RWPE1 (cell line): ENCODE measurements at places on chromosomes 3 and 15.

GRCh38 chr15:63526401-63526800, 22.0 kb downstream of the USP3 start:
- DNase-seq: no peak

DNA sequence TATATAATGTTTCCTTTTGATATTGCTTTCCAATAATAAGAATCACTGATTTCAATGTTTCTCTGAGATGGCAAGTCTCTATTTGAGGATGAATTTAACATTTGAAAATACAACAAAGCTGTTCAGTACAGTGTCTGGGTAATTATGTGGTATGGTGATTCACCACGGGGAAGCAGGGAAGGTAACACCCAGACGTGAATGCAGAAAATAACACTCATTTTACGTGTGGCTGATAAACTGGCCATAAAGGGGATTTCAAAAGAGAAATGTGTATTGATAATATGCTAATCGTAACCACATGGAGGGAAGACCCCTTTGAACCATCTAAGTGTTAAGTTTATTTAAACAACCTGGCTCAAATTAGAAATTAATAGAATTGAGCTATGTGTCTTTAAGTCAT, 344.6 kb downstream of the GRM7 start:
- no peak for DNase-seq

GRCh38 chr15:65553691-65554090, 23.4 kb downstream of the HACD3 start:
- DNase-seq: no peak

DNA sequence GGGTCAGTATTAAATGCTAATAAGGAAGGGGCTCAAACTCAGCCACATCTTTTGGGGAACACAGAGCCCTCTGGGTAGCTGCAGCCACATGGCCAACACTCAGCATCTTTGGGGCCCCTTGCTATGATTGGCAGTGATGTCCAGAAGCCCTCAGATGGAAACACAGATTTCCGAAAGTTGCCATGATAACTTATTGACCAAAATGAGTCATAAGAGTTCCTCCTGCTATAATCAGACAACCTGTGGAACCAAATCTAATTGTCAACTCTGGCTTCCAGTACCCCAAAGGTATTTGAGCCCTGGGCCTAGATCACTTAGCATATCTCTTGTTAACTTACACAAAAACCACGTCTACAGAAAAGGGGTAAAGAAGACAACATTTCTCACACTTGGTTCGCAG, 392.2 kb downstream of the KCNH8 start:
- no peak for DNase-seq

- DNase-seq: no peak
Observed at GRCh38 chr15:31459400-31459748, 132.7 kb downstream of the KLF13 start.

GRCh38 chr15:78394981-78395616, 42.9 kb upstream of the IREB2 start:
- DNase-seq: no peak

DNA sequence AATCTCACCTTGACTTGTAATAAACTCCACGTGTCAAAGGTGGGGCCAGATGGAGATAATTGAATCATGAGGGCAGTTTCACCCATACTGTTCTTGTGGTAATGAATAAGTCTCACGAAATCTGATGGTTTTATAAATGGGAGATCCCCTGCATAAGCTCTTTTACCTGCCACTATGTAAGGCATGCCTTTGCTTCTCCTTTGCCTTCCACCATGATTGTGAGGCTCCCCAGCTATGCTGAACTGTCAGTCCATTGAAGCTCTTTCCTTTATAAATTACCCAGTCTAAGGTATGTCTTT, 45.5 kb downstream of the SUCNR1 start:
- DNase-seq: no peak

DNA sequence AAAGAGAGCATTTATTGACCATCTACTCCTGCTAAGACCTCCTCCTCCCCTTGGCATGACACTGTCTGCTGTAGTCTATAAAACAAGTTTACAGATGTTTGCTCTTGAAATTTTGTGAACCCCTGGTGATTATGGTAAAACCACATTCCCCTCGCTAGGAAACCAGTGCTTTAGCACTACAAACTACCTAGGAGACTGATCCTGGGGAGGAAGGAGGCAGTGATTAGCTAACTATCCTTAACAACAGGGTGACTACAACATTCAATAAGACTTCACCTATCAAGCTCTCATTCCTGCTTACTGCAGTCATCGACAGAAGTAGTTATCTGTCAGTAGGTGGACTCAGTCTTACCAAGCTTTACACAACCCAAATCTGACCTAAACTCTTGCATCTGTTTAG, 371.3 kb downstream of the TUSC7 start:
- no peak for DNase-seq

DNA sequence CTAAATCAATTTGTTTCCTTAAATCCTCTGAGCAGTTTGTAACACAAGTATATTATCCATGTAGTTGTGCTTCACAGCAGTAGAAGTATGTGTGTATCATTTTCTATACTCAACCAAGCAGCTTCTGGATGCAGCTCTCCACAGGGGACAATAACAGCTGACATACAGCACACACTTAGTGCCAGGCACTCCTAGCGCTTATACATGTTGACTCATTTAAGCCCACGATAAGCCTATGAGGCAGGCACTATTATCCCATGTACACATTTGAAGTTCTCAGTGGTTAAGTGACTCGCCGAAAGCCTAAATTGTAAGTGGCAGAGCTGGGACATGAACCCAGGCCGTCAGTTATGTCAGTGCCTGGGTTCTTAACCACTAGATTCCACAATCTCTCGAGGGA, 20.3 kb upstream of the LPP start:
- DNase-seq: no peak

DNA sequence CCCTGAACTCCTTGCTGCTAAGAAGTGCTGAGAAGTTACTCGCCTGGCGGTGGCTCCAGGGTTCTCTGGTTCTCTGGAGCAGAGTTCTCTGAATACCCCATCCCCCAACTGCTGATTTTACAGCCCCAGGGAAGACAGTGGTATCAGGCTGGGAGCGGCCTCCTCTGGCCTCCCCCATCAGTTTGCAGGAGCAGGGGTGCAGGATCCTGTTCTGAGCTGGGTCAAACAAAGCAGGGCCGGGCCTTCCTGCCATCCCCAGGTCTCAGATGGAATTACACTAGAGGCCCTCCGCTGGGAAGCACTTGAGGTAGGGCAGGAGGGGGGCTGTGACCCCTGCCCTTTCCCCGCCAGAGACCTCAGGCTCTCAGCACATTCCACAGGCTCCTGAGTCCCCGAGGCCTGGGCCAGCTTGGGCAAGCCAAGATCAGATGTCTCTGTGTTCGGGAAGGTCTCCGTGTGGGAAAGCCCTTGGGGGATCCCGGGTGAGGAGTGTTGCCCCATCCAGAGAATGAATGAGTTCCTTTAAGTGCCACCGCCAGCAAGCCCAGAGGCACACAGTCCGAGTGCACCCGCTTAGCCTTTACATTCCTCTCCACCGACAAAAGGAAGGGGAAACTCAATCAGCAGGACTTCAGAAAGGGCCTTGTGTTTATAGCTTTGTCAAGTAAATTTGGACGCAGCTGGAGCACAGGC, 149.9 kb downstream of the LRRK1 start:
- peak; percentile 52 for DNase-seq

DNA sequence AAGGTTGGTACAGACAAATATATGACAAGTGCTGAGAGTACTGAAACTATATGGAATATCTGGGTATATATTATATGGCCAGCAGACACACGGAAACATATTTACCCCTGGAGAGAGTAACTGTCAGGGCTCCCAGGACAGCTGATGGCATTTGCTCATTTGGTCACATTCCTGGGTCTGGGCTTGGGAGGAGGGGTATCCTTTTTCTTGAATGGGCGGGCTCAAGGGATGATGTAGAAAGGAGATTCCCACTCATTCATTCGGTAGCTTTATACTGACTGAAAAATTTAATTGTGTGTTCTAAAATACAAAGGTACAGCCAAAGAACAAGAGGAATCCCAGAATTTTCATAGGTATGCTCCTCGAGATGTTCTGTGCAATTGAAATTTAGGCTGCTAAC, 131.0 kb downstream of the KCNAB1 start:
- DNase-seq: no peak

GRCh38 chr15:98518823-98519561, 129.3 kb upstream of the IGF1R start:
- peak; percentile 75 for DNase-seq

DNA sequence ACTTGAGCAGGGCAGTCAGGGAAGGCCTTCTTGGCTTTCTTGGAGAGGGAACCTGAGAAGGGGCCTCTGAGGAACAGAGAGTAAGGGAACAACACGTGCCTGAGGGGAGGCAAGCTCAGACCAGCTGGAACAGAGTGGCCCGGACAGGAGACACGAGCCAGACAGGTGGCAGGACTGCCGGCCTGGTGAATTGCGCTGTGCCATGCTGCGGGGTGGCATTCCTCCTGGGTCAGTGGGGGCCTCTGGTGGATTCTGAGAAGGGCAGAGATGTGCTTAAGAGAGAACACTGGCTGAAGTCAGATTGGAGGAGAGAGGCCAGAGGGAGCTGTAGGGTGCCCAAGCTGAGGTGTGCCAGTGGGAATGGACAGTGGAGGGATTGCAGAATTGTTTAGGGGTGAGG, 4.9 kb downstream of the CHAC1 start:
- no peak for DNase-seq

DNA sequence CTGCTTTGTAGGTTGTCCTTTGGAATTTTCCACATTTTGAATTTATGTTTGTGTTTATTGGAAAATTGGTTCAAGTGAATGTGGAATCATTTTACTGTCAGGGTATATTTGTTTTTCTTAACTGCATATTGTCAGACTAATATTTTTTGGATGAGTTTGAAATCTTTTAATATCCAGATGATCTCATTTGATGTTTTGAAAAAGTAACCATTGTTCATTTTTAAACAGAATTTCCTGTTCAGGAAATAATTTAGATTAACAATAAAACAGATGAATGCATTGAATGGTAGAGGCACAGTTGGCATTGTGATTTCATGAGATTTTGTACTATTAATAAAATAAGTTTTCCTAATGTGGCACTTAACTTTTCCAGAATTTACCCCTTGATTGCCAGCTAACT, 15.5 kb downstream of the TRAK1 start:
- no peak for DNase-seq

- no peak for DNase-seq
Observed at GRCh38 chr3:51280176-51280575, 104.9 kb upstream of the MANF start.

- no peak for DNase-seq
Observed at GRCh38 chr3:13113346-13114330, 40.4 kb upstream of the IQSEC1 start.

GRCh38 chr15:79221696-79222095, 60.8 kb upstream of the ANKRD34C start:
- DNase-seq: no peak

DNA sequence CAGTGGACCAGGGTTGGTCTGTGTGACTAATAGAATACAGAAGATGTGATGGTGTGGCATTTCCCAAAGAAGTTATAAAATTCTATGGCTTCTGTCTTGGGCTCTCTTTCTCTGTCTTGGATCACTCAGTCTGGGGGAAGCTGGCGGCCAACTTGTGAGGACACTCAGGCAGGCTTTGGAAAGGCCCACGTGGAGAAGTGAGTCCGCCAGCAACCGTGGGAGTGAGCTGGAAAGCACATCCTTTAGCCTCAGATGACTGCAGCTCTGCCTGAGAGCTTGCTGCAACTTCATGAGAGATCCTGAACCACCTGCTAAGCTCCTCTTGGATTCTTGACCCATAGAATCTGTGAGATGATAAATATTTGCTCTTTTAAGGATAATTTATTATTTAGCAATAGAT, 72.0 kb upstream of the RASGRP1 start:
- DNase-seq: no peak

- no peak for DNase-seq
Observed at GRCh38 chr3:41176596-41176995, 22.7 kb upstream of the CTNNB1 start.

GRCh38 chr3:187995043-187995400, 158.9 kb upstream of the LPP start:
- DNase-seq: no peak

DNA sequence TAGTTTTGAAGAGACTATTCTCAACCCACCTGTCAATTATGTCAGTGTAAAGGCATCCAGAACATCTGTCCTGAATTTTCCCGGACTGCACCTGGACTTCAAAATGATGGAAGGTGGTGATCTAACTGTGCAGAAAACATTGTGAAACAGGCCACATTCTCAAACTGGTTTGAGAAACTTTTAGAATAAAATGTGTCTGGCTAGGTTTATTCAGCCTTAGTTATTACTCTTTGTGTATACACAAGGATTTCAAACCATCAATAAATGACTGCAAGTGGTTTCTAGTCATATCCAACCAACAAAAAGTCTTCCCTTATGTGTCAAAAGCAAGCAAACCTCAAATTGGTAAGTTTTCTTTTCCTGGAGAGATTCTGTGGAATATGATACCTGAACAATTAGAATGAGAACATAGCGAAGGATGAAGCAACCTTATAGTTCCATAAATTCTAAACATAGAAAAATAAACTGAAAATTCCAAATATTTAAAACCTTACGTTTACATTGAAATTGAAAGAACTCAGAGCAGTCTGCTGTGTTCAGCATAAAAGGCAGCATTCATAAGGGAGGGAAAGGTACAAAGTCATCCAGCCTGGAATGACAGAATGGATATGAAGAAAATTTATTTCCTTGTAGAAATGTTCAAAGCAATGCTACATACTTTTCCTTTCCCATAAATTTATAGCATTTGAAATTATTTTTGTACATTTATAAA, 306.6 kb upstream of the TGFBR2 start:
- DNase-seq: no peak

- DNase-seq: no peak
Observed at GRCh38 chr3:156218353-156218744, 98.0 kb downstream of the KCNAB1 start.

DNA sequence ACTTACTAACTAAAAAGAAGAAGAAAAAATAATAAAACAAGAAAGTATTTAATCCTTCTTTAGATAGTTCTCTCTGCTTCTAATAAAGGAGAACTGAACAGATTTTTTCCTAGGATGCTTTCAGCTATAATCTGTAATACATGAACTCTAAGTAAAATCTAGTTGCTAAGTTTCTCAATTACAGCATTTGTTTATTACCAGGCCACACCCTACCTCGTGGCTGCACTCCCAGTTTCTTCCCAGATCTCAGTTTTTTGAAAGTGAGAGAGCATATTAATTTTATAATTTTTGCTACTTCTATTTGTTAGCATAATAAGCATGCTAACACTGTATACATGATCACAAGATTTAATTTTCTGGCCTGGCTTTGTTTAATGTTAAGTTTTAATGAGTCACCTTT, 258.3 kb downstream of the IL5RA start:
- DNase-seq: no peak

DNA sequence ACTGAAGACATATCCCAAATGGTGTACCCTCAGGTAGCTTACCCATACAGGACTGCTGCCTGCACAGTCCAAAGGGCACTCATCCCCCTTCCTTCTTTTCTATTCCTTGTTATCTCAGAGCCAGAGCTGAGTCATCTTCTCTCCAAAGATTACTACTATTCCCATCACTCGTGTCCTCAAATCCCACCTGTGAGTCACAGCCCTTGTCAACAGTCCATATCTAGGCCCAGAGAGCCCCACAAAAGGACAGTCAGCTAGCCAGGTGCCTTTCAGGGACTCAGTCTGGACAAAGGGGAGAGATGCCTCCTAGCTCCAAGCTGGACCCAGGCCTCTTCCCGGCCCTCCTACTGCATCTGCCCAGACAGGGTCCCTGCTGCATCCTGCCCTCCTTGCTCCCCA, 11.0 kb downstream of the PARP16 start:
- DNase-seq: no peak
